ENCODE measurements at places on chromosomes 3 and 15. TPM values are rescaled to one million over a fixed set of nuclear protein-coding genes. Genes with fewer than 3 reads are reported as not detected.

DNA sequence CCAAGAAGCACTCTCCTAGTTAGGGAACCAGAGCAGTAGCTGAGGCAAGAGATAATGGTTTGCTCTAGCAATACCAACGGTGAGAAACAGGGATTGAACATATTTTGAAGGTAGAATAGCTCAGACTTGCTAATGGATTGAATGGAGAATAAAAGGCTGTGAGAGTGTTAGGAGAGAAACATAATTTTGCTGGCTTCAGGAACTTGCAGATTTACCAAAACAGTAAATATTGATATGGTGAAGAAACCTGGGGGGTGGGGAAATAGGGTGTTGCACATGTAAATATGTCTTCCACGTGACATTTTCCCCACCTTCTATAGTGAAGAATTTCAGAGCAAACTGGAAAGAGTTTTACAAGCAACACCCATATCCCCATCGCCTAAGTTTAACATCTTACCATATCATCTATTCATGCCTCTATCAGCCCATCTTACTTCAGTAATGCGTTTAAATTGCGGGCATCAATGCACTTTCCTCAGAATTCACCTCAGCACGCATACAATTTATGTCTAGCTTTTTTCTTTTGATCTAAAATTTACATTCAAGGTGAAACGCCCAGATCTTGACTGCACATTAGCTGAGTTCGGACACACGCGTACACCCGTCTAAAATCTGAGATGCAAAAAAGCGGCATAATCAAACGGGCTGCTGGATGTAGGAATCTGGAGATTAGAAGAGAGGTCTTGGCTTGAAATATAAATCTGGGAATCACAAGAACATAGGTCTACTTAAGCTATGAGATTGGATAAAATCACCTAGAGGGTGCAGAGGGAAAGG lies 891 bp upstream of the NR1D2 start:
- H3K36me3 ChIP-seq = peaks cover 4% of the 10 kb centered on the region
- peak overlapping the region; percentile 91 for H3K4me3 ChIP-seq
- H3K4me1 ChIP-seq = peaks cover 40% of the 10 kb centered on the region
- peak overlapping the region; percentile 93 for H3K27ac ChIP-seq

DNA sequence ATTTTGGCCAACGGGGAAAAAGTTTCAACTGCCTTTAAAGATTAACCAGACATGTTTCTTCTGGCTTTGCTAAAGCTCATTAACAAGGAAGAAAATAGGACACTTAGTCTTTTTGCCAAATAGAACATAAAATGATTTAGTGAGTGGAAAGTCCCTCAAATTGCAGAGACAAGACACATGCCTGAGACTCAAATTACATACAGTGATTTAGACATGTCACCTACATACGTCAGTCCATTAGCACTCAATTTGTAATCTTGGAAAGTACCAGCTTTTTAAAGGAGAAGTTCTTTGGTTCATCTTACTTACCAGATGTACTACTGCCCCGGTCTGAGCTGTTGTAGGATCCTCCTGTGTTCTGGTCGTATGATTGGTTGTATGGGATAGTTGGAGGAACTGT lies 1134.2 kb downstream of the ROBO1 start:
- no peak overlapping the region for H3K27ac ChIP-seq
- DNase-seq = no peak
- no peaks in the 10 kb centered on the region for H3K27me3 ChIP-seq
- no peak overlapping the region for H3K4me3 ChIP-seq

IL17RC gene
- 16.5 TPM for polyA plus RNA-seq

- H3K4me3 ChIP-seq = no peak overlapping the region
- no peaks in the 10 kb centered on the region for H3K4me1 ChIP-seq
- no peaks in the 10 kb centered on the region for H3K36me3 ChIP-seq
These were observed 215.5 kb upstream of the KCNMB2 start for GRCh38 chr3:178320456-178321351.

- DNase-seq = no peak
- H3K27me3 ChIP-seq = no peaks in the 10 kb centered on the region
- H3K4me1 ChIP-seq = no peaks in the 10 kb centered on the region
- no peak overlapping the region for H3K27ac ChIP-seq
- no peak overlapping the region for H3K4me3 ChIP-seq
These were observed 261.6 kb upstream of the THRB start for GRCh38 chr3:24756101-24756888.

Data from immature natural killer cell (primary cell).